ENCODE measurements at places on chromosomes 7 and 10.

GRCh38 chr7:18667466-18667865 lies 171.9 kb downstream of the HDAC9 start:
- no peak for DNase-seq

- DNase-seq: no peak
These were observed 20.0 kb upstream of the CREB3L2 start for GRCh38 chr7:138021889-138022288.

DNA sequence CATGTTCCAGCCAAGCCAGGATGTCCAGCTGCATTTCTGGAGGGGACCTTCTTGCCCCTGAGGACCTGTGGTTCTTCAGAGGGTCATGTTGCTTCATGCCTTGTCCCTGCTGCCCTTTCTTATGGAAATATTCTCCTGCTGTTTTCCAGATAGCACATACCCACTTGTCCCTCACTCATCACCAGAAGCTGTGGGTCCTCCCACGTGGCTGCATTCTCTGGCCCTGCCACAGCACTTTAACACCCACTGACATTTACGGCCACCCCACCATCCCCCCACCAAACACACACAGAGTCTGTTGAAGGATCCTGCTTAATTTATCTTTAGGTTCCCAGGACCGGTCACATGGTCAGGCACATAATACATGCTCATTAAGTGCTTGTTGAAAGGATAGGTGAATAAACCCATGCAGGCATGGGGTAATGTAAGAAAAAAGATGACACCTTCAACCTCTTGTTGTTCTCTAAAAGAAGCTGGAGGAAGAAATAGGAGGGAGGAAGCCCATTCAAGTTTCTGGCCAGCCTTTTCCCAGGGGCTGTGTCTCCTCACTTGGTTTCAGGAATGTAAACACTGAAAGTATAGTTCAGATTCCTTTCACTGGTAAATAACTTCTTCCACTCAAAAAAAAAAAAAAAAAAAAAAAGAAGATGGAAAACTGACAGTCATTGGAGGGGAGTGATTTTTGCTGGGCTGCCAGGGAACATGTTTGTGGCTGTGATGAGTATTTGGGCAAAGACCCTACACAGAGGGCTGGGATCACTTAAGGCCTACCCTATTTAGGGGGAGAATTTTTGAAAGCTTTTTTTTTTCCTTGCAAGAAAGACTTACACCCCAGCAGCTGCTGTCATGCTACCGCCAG lies 19.8 kb upstream of the BMPER start:
- DNase-seq: no peak

- DNase-seq: no peak
These were observed 98.0 kb upstream of the FAM171A1 start for GRCh38 chr10:15469111-15469510.

DNA sequence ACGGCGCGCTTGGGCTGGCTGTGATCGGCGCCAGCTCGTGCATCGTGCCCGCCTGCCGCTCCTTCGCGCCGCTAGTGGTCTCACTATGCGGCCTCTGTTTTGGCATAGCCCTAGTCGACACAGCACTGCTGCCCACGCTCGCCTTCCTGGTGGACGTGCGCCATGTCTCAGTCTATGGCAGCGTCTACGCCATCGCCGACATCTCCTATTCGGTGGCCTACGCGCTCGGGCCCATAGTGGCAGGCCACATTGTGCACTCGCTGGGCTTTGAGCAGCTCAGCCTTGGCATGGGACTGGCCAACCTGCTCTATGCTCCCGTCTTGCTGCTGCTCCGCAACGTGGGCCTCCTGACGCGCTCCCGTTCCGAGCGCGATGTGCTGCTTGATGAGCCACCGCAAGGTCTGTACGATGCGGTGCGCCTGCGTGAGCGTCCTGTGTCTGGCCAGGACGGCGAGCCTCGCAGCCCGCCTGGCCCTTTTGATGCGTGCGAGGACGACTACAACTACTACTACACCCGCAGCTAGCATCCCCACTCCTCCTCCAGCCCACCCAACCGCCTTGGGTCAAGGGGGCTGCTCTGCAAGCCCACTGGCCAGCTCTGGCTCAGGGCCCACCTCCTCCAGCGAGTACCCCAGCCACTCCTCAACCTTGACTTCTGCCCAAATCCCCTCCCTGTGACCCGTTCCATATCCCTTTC lies 1.9 kb downstream of the SLC18A3 start:
- peak; percentile 8 for DNase-seq

All from hematopoietic multipotent progenitor cell treated with erythropoietin and hydrocortisone succinate and interleukin-3 and kit ligand, for 4 days (in vitro differentiated cells).